Kidney glomerular epithelial cell (primary cell): ENCODE measurements at places on chromosomes 5 and 9.

DNA sequence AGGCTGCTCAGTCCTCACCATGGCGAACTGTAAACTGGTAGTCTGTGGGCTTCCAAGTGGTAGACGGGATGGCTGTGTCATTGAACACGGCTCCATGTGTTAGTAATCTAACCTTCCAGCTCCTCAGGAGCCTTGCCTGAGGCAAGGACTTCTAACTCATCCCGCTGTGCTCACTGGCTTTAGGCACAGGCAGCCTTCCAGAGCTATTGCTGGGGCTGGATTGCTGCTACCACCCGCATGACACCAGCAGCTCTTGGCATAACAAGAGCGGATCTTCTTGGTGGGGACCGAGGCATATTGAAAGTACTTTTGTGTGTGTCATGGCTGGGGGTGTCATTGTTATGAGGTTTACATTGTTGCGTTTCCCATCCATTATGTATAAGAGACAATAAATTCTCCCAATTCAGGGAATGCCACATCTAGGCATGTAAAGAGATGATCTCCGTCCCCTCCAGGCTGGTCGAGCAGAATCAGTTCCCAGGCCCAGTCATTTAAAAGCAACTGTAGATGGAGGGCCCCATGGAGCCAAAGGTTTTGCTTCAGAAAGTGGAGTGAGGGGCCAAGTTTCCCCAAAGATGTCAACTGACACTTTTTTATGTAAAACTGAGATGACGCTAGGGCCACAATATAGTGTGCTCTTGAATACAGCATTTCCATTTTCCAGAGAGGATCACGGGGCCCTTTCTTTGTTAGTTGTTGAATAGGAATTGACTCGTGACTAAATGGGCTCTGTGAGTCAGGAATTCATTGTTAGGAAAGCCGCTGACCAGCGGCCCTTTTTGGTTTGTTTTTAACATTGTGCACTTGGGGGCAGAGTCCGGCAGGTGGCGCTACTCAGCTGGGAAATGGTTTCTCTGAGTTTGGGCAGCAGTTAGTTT lies 759.5 kb downstream of the TAF11L14 start:
- peak; percentile 47 for DNase-seq

- no peak for DNase-seq
Observed at GRCh38 chr9:104895572-104895971, 32.4 kb downstream of the ABCA1 start.

DNA sequence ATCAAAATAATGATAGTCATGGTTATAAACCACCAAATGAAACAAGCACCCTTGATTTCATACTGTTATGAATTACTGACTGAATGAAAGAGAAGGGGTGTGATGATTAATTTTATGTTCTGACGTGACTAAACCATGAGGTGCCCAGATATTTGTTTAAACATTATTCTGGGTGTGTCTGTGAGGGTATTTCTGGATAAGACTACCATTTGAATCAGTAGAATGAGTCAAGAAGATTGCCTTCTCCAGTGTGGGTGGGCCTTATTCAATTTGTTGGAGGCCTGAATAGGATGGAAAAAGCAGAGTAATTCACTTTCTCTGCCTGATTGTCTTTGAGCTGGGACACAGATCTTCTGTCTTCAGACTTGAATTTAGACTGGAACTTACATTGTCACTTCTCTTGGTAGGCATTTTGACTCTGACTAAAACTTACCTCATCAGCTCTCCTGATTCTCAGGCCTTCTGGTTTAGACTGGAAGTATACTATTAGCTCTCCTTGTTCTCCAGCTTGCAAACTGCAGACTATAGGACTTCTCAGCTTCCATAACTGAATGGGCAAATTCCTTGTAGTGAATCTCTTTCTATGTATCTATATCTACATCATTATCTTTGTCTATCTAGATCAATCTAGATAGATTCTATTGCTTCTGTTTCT lies 321.9 kb upstream of the TARS1 start:
- no peak for DNase-seq

- no peak for DNase-seq
Observed at GRCh38 chr5:117955831-117956230, 1032.5 kb downstream of the DTWD2 start.

- DNase-seq, result no peak
Observed at GRCh38 chr9:126062158-126062886, 264.3 kb upstream of the MVB12B start.

DNA sequence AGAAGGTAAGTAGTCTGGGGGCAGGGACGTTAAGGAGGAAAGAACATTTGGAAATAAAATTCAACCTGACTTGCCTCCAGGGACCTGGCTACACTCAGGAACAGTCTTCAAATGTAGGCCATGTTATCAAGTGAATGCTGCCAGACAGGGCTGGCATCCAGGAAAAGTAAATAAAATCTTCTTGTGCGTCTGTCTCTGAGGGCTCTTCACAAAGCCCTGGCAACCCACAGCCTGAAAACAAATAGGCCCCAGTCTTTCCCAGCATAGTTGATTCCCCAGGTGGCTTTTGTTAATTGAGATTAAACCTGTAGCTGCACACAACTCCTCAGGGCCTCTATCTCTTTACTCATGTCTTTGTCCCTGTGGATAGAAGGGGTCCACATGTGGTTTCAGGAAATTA lies 55.4 kb downstream of the STK32A start:
- no peak for DNase-seq

DNA sequence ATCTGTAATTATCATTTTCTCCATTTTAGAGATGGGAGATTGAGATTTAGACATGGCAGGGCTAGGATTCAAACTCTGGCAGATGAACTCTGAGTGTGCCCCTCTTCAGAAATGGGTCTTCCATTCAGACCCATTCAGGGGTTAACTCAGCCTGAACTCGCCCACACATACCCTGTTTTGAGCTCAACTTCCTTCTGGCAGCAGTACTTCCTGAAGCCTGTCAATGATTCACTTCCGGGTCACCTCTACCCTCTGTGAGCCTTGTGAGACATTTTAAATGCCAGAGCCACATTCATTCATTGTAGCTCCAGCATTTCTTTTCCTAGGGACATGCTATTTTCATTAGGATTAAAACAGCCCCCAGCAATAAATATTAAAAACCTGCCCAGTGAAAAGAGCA lies 209.3 kb upstream of the SLC24A2 start:
- DNase-seq, result peak; percentile 31

- no peak for DNase-seq
Observed at GRCh38 chr9:81628897-81629296, 60.5 kb downstream of the TLE1 start.
